ENCODE measurements at places on chromosomes 13 and 19. TPM values are rescaled to one million over a fixed set of nuclear protein-coding genes. Genes with fewer than 3 reads are reported as not detected.

- no peak for DNase-seq
Measured at GRCh38 chr19:13104848-13105711, 2.4 kb upstream of the LYL1 start.

GRCh38 chr13:44032802-44033201 is 153.1 kb downstream of the LACC1 start:
- no peak for DNase-seq

GRCh38 chr13:93029536-93029935 is 197.1 kb upstream of the GPC6 start:
- no peak for DNase-seq

GRCh38 chr13:102873653-102874052 is 27.8 kb downstream of the ERCC5 start:
- no peak for DNase-seq

DNA sequence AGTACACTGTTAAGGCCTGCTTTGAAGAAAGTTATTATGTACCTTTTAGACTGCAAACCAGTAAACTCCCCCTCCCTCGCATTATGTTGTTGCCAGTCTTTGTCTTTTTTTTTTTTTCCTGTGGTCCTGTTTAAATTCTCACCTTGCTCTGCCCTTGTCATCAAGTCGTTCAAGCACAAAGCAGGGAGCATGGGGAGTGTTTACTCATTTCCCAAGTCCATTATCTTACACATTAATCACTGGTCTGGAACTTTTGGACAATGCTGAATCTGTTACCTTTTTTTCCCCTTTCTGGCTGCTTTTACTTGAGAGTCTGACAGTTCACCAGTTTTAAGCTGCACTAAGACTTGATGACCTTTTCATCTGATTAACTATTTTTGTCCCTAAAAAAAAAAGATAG is 108.2 kb downstream of the DACH1 start:
- no peak for DNase-seq

GRCh38 chr13:79258489-79258888 is 147.6 kb downstream of the RBM26 start:
- no peak for DNase-seq

DNA sequence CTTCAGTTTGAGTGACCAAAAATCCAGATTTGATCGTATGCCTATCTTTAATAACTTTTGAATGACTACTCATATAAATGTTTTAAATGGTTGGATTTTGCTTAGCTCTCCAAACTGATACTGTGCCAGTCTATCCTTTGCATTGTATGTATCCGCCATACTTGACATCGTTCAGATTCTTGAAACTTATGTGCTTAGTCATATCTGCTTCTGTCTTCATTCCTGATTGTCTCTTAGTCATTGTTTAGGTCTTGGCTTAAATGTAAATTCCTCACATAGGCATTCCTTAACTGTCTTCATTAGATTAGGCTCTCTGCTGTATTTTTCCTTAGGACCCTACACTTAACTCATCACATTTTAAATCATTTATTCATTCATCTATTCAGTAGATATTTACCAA is 126.0 kb downstream of the PCCA start:
- no peak for DNase-seq

GRCh38 chr19:35879770-35880317 is 11.5 kb downstream of the APLP1 start:
- DNase-seq = peak; percentile 91

- no peak for DNase-seq
Measured at GRCh38 chr13:36870050-36870692, 49.9 kb downstream of the SMAD9 start.

GRCh38 chr19:51258165-51259160 is 7.6 kb downstream of the SIGLECL1 start:
- DNase-seq = no peak

DNA sequence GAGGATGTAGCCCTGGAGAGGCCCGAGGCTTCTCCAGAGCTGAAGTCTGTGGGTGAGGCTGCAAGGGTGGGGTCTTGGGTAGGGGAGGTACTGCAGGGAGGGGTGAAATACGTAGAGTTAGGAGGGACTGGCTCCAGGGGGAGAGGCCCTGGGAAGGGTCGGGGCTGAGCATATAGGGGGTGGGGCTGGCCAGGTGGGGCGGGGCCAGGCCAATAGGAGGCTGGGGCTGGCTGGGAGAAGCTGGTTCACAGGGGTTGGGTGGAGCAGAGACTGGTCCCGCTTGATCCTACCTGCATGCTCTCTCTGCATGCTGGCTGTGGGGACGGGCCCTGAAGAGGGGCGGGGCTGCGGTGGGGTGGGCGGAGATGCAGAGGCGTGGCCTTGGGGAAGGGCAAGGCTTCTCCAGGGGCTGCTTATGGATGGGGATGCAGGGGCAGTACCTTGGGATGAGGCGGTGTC is 51.9 kb downstream of the CELF5 start:
- no peak for DNase-seq

DNA sequence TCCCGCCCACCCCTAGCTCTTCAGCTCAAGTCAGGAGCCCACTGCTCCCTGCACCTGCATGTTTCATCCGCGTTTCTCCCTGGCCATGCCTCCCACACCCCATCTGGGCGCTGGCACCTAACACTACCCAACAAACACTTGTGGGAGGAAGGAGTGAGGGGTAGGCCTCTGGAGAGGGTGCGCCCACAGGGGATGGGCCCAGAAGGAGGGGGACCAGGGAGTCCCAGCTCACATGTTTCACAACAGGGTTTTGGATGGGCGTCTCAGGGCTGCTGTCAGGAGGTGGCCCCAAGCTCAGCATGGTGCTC is 12.1 kb upstream of the TMEM86B start:
- no peak for DNase-seq

DNA sequence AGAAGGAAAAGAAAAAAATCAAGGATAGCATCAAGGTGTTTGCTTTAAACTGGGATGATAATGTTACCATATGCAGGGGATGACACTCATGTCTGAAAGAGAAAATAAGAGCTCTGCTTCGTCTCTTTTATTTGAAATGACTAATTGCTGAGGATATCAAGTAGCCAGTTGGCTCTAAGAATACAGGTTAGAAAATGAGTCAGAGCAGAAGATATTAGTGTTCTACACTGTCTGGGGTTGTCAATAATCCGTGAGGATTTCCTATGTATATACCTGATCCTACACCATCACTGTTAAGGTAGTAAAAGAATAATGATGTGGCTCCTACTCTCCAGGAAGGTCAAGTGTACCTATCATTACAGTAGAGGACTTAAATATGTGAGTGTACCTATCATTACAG is 562.5 kb downstream of the GPC6 start:
- DNase-seq = no peak

GRCh38 chr13:86425170-86425815 is 626.1 kb upstream of the SLITRK6 start:
- no peak for DNase-seq

DNA sequence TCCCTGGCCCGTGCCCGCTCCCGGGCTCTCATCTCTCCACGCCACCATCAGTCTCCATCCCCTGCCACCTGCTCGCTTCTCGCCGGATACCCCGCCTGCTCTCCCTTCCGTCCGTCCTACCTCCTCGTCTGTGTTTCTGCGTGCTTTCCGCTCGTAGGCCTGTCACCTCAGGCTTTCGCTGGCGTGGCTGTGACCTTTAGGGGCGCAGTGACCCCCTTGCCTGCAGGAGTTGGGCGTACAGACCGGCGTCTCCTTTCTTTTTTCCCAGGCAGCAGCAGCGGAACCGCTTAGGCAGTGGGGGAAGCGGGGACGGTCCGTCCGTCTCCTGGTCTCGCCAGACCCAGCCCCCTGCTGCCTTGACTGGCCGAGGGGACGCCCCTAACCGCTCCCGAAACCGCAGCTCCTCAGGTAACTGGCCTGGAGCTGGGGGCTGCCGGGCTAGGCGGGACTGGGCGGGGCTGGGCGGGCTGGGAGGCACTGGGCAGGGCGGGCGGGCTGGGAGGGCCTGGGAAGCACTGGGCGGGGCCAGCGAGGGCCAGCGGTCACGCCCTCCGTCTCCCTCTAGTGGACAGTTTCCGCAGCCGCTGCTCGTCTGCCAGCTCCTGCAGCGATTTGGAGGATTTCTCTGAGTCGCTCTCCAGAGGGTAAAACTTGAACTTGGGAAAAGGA is 6.3 kb downstream of the PGLYRP1 start:
- DNase-seq = peak; percentile 84

GRCh38 chr13:28641600-28641926 is 17.4 kb upstream of the POMP start:
- no peak for DNase-seq

GRCh38 chr13:75469047-75469446 is 12.9 kb downstream of the TBC1D4 start:
- DNase-seq = no peak

DNA sequence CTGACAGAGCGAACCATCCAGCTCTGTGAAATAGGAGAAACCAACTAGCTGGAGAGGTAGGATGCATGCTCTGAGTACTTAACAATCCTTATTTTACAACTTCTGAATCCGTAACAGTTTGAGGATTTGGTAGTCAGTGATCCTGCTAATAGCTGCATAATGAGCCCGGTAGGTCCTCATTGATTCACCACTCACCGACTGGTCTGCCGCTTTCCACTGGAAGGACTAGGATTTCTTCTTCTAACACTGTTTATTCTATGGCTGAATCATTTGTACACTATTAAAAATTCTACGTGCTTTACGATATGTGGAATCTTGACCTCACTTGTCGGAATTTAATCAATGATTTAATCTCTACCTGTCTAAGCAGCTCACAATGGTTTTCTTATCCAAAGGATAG is 33.9 kb downstream of the SPATA13 start:
- no peak for DNase-seq

DNA sequence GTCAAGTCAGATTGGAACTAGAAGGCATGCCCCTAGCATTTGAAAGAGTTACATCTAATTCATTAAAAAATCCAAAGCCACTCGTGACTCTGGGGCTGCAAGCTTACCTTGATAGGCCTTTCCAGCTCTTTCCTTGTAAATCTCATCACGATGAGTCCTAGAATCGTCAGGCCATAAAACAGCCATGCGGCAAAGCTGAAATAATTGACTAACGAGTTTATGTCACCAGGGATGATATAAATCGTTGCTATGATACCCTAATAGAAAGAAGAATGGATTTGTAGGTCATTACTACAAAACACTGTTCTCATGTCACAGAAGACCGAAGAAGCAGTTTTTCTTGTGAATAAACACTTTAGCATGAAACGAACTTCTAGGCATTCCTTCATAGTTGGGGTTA is 27.5 kb downstream of the SLC7A9 start:
- DNase-seq = no peak

DNA sequence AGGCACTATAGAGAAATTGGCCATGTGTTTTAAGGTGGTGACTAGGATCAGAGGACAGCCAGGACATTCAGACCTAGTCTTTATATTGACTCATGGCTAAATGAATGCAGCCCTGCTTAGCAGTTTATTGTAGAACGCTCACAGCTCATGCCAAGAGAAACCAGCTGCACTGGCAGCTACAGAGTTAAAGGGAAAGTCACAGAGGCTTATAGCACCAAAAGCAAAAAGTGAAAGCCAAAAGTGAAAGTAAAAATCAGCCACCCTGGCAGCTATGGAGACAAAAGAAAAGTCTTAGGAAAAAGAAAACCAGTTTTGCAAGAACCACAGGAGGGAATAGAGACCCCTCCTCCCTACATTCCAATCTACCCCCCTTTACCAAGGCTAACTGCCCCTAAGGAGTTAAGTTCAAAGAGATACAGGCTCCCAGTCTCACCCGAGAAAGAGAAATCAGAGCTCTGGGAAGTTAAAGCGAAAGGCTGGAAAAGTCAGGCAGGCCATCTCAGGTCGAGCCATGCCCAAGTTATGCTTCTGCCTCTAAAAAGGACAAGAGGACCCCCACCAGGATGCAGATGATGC is 99.0 kb downstream of the ZNF429 start:
- peak; percentile 14 for DNase-seq

DNA sequence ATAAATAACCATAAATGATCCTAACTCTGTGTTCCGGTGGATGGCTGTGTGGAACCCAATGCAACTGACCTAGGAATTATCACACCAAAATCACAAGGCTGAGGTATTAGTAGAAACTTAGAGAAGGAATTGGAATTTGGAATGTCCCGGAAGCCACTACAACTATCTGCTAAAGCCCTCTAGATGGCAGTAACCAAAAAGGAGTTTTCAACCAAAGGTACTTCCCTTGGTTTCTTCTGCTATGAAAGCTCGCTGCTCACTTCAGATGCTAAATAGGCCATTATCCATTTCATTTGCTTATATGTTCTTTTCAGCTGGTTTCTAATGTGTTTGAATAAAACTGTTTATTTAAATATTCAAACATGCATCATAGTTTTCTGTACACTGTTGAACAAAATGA is 1589.1 kb upstream of the SPRY2 start:
- DNase-seq = no peak

- DNase-seq = peak; percentile 80
Measured at GRCh38 chr19:13104360-13104847, 1.7 kb upstream of the LYL1 start.

DNA sequence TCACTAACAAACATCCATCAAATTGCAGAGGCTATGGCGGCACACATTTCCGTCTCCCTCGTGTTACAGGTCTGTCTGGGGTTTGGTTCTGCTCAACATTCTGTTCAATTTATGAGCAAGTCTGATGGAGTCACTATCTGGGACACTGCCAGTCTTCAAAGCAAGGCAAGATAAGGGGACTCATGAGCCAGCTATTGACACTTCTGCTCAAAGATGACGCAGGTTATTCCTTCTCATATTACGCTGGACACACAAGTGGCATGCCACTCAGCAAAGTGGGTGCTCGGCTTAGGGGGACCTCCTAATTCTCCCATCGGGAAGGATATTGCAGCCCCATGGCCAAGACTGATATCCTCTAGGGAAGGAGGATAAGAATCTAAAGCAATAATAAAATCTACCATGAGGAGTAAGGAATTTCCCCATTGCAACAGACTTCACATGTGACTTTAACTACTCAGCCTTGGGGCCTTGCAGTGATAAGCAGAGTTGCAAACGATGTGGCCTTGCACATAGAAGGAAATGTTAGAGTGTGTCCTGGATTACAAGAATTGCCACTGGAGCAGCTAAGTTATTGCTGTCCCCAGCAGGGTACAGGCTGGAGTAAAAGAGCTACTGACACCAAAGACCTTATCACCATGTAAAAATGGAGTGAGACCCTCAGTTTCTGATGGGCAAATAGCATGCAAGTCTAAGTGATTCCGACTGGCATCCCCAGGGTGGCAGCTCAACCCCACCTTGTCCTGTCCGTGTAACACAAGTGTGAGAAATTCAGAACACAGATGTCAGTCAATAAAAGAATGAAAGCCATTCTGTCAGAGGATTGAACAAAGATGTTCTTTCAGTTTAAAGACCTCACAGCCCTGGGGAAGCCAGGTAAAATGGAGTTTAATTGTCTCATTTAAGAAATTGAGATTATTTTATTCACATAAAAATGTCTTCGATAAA is 306.1 kb downstream of the IRS2 start:
- DNase-seq = no peak

The APC2 gene
- total RNA-seq = 0.02 TPM

The MEDAG gene
- 22.1 TPM for total RNA-seq

The AMER2 gene
- total RNA-seq = not detected

The MEIOSIN gene
- total RNA-seq = not detected

The WASF3 gene
- 6.8 TPM for total RNA-seq

The ATP1A3 gene
- total RNA-seq = 354 TPM

The DCUN1D2 gene
- 154 TPM for total RNA-seq

The PLK5 gene
- total RNA-seq = 0.11 TPM

The CGB1 gene
- not detected for total RNA-seq

The EGLN2 gene
- total RNA-seq = 46.7 TPM

Measured in heart right ventricle (tissue), 16 donors.